ENCODE measurements at places on chromosomes 12 and 14.
A peak's percentile ranks its signal among the peaks of the same experiment; 100 is the strongest.

GRCh38 chr14:94582851-94583250, 1.6 kb downstream of the SERPINA5 start:
- DNase-seq = no peak

DNA sequence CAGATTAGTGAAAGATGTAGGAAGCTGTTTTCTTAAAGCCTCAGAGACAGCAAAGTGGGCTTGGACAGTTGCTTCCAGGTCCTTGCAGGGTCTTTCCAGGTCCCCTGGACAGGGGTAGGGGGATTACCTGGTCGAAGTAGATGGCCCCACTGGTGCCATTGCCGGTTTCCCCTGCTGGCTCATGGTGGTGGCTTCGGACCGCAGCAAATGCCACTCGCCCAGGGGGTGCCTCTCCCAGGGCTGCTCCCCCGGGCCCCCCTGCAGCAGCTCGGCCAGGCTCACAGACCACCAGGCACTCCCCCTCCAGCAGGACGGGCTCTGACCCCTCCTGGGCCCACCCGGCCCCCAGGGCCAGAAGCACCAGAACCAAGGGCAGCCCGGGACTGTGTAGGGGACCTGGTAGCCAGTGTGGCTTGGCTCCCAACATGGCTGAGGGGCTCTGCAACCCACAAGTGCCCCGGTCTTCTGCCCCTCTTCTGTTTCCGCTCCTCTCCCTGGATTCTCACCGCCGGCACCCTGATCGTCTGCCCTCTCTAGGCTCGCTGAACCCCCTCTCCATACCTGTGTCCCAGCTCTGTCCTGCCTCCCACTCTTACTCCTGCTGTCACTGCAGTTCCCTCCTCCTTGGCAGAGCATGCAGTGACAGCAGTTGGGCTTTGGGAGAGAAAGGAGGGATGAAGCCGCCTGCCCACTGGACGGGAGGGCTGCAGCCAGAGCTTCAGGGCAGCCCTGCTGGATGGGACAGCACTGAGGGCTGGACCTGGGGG, 657 bp downstream of the CBLN3 start:
- no peak for DNase-seq

DNA sequence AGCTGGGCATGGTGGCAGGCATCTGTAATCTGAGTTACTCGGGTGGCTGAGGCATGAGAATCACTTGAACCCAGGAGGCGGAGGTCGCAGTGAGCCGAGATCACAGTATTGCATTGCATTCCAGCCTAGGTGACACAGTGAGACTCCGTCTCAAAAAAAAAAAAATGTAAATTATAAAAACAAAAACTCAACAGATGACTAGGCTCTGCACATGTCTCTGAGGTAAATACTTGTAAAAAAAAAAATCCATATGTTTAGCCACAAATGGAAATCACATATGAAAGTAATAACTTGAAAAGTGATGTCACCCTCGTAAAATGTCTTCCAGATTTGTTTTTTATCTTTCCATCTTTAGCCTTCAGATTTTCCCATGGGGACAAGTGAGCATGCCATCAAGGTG, 85.0 kb downstream of the KICS2 start:
- no peak for DNase-seq

GRCh38 chr14:23603103-23603502, 24.5 kb upstream of the JPH4 start:
- DNase-seq = no peak

- DNase-seq = no peak
Observed at GRCh38 chr12:93043877-93044209, 114.7 kb upstream of the EEA1 start.

GRCh38 chr14:73722581-73722980, 8.4 kb upstream of the PNMA1 start:
- DNase-seq = no peak

- no peak for DNase-seq
Observed at GRCh38 chr12:75549989-75550388, 38.6 kb upstream of the KRR1 start.

GRCh38 chr12:108379823-108380222, 40.7 kb upstream of the CMKLR1 start:
- DNase-seq = no peak

DNA sequence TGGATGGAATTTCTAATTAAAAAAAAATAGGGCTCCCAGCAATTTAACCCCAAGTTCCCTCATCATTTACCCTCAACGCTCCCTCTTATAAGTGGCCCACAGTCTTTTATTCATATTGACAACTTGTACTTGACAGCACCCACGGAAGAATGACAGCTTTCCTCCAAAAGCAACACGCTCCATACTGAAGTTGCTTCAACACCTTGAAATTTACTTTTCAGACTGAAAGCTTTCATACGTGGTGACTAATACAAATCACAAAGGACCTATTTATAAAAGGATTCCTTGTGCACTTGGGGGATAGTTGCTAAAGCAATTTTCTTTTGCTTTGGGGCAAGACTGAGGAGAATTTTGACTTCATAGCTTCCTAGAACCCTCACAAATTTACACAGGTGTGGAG, 1629.4 kb upstream of the SEL1L start:
- DNase-seq = no peak

- DNase-seq = peak; percentile 54
Observed at GRCh38 chr12:110079477-110080400, 31.4 kb upstream of the C12orf76 start.

All from dermis blood vessel endothelial cell (primary cell).